Prostate gland (tissue), 2 donors: ENCODE measurements at places on chromosomes 5 and 9.

- H3K36me3 ChIP-seq, result no peaks in the 10 kb centered on the region
- no peaks in the 10 kb centered on the region for H3K4me1 ChIP-seq
- no peak for DNase-seq
These were observed 178.9 kb downstream of the NIPBL start for GRCh38 chr5:37055383-37055990.

DNA sequence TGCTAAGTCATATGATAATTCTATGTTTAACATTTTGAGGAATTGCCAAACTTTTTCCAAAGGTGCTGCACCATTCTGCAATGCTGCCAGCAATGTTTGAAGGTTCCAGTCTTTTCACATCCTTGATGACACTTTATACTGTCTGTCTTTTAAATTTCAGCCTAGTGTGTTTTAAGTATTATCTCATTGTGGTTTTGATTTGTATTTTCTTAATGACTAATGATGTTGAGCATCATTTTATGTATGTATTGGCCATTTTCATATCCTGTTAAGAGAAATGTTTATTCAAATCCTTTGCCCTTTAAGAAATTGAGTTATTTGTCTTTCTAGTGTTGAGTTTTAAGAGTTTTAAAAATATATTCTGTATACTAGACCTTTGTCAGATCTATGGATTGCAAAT, 5.0 kb upstream of the TEX48 start:
- no peaks in the 10 kb centered on the region for H3K4me1 ChIP-seq
- H3K27ac ChIP-seq, result no peak overlapping the region
- H3K4me3 ChIP-seq, result no peak overlapping the region
- H3K36me3 ChIP-seq, result no peaks in the 10 kb centered on the region

DNA sequence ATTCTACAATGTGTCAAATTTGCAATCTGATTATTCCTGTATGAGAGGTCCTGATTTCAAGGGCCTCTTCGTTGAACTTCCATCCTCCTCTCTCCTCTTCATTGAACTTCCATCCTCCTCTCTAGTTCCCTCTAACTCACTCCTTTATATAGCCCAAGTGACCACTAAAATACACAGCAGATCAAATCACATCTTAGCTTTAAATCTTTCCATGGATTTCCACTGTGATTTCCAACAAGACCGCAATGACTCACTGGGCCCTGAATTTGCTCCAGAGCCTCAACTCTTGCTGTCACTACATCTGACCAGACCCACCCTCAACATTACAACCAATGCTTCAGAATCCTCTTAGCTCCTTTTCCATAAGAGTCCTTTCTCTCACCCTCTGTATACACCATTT, 59.1 kb upstream of the TMEM252 start:
- no peak overlapping the region for H3K27ac ChIP-seq
- DNase-seq, result no peak
- H3K36me3 ChIP-seq, result no peaks in the 10 kb centered on the region
- H3K4me3 ChIP-seq, result no peak overlapping the region
- no peaks in the 10 kb centered on the region for H3K27me3 ChIP-seq

DNA sequence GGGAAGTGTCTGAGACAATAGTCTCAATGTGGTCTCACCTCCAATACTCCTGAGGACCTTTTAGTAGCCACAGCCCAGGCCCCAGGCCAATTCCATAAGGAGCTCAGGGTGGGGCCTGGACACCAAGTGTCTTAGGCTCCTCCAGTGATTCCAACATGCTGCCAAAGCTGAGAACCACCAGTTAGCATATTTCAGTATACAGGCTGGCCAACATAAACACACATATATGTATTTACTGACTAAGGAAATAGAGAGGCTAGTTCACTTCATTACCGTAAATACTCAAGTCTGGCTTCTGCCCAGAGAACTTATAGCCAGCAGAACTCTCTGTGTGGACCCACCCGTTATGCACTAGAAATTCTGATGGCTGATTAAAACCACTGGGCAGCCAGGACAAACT, 24.1 kb downstream of the S1PR3 start:
- DNase-seq, result no peak
- H3K4me3 ChIP-seq, result no peak overlapping the region
- no peak overlapping the region for H3K27ac ChIP-seq
- no peaks in the 10 kb centered on the region for H3K4me1 ChIP-seq

DNA sequence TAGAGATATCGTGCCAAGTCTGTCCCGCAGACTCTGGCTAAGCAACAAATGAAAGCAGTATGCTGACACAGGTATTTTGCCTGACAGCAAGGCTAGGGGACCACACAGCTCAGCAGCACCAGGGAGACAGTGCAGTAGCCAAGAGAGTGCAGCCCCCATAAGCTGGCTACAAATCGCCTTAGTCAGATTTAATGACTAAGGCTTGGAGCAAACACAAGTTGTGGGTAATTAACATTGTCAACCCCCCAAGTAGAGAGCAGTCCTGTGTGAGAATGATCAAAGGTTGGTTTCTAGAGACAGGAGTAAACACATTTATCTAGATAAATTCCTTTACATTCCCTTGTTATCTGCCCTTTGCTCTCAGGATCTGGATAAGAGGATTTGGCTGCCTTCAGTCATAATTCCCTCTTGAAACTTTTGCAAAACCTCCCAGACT, 1434.5 kb upstream of the CDH6 start:
- H3K36me3 ChIP-seq, result no peaks in the 10 kb centered on the region
- H3K27me3 ChIP-seq, result no peaks in the 10 kb centered on the region
- H3K4me1 ChIP-seq, result no peaks in the 10 kb centered on the region
- H3K4me3 ChIP-seq, result no peak overlapping the region
- no peak overlapping the region for H3K27ac ChIP-seq

DNA sequence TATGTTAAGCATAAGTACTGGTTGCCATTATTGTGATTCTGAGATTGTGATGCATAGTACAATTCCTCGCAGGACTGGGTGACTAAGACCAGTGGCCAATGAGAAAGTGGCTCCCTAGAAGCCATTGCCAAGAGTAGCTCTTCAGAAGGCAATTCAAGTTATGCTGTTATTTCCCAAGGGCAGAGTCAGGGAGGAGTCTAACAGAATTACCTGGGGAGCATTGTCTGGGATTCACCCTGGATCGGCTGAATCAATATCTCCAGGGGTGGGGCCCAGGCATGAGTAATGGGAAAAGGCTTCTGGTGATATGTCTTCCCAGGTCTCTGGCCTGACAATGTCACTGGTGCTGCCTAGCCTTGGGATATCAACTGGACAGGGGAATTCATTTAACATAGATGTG, 10.9 kb upstream of the ARHGEF28 start:
- no peak overlapping the region for H3K4me3 ChIP-seq
- H3K27ac ChIP-seq, result no peak overlapping the region
- H3K36me3 ChIP-seq, result no peaks in the 10 kb centered on the region
- no peak for DNase-seq
- H3K27me3 ChIP-seq, result no peaks in the 10 kb centered on the region

DNA sequence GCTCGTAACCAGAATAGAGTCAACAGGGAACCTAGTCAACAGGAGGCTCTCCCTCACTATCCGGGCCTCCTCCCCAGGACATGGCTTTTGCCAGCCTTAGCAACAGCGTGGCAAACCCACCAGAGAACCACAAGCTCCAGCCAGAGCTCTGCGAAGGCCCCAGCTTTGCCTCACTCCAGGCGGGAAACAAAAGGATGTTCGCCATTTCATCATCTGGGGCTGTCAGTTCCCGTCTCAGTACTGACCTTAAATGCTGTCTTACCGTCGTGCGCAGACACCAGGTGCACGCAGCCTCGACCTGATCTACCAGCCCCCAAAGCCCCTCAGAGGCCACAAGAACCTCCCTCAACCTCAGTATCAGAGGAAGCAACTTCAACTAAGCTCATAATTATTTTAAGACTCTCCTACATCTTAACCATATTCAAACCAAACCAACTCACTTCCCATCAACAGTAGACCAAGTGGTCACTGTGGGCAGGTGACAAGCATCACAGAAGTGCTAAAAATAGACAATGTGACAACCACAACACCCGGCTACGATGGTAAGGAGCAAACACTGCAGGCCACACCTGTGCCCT, 71.4 kb downstream of the SEMA4D start:
- no peaks in the 10 kb centered on the region for H3K36me3 ChIP-seq
- H3K4me3 ChIP-seq, result no peak overlapping the region
- H3K4me1 ChIP-seq, result no peaks in the 10 kb centered on the region
- DNase-seq, result no peak
- no peak overlapping the region for H3K27ac ChIP-seq

DNA sequence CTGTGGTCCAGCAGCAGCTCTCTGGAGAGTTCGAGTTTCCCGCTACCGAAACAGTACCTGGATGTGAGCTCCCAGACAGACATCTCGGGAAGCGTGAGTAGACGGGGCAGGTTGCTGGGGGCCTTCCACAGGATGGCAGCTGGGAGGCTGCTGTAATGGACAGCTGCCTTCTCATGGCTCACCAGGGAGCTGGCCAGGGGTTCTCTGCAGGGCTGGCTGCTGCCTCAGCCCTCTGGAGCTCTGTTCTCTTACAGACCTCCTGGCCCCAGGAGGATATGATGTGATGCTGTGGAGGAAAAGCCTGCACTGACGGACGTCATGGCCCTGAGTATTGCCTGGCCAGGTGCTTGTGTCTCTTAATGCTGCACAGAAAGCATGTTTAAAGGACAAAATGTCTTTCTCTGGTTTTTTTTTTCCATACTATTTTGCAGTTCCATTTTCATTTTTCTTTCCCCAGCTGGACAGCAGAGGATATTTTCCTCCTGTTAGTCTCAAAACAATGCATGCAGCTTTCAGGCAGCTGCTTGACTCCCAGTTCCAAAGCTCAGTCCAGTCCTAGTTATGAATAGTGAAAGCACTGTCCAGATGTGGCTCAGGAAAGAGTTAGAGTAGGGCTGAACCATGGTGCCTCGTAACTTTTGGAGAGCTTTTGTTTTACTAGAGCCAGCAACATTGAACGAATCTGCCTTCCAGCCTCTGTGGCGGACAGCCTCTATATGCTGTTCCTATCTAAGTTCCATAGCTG, 77.5 kb upstream of the RARS1 start:
- no peaks in the 10 kb centered on the region for H3K4me1 ChIP-seq
- H3K27ac ChIP-seq, result no peak overlapping the region
- no peaks in the 10 kb centered on the region for H3K27me3 ChIP-seq
- H3K4me3 ChIP-seq, result no peak overlapping the region

DNA sequence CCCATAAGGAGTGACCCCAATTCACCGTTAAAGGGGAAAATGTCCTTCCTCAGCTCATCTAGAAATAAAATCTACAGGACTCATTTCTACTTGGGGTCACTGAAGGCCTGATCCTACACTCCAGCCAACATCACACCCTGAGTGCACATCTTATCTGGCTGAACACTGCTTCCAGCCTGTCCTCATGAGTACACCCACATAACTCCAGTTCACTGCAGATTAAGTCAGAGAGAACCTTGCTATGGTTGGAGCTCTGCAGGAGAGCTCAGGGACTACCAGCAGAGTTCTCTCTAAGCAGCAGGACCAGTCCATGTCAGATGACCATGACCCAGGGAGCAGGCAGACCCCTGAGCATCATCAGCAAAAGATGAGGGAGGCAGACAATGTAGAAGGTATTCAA, 126.9 kb upstream of the MAP3K1 start:
- no peaks in the 10 kb centered on the region for H3K4me1 ChIP-seq
- no peak overlapping the region for H3K4me3 ChIP-seq
- no peaks in the 10 kb centered on the region for H3K36me3 ChIP-seq
- no peaks in the 10 kb centered on the region for H3K27me3 ChIP-seq

GRCh38 chr5:151151263-151151660, 6.3 kb downstream of the ANXA6 start:
- peaks cover 5% of the 10 kb centered on the region for H3K4me1 ChIP-seq
- no peak for DNase-seq
- no peaks in the 10 kb centered on the region for H3K27me3 ChIP-seq
- no peaks in the 10 kb centered on the region for H3K36me3 ChIP-seq
- H3K27ac ChIP-seq, result peak overlapping the region; percentile 64

DNA sequence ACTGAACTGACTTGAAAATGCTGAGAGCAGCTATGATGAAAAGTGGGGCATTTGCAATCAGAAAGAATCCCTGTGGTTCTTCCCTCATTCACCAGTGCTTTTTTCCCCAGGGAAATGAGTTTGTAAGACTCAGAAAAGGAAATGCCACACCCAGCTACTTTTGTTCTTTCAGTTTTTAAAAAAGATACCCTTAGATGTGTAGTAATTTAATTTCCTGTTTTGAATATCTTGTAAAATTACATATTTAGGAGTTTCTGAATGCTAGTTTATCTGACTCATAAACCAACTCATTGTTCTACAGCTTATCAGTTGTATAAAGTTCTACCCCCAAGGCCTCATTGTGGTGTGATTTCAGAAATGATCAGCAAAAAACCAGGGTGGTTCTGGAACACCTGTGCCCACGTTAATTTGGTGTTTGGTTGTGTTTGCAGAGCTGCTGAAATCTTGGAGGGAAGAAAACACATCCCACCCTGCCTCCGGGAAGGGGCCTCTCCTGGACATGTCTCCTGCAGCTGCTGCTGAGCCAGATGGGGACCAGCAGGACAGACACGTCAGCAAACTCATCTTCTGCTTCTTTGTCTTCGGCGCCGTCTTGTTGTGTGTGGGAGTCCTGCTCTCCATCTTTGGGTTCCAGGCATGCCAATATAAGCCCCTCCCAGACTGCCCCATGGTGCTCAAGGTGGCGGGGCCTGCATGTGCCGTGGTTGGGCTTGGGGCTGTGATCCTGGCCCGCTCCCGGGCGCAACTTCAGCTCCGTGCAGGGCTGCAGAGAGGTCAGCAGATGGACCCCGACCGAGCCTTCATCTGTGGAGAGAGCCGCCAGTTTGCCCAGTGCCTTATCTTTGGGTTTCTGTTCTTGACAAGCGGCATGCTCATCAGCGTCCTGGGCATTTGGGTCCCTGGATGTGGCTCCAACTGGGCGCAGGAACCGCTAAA, 2.8 kb downstream of the TMEM171 start:
- DNase-seq, result no peak
- H3K4me3 ChIP-seq, result no peak overlapping the region
- H3K36me3 ChIP-seq, result no peaks in the 10 kb centered on the region
- no peaks in the 10 kb centered on the region for H3K4me1 ChIP-seq
- no peak overlapping the region for H3K27ac ChIP-seq
- no peaks in the 10 kb centered on the region for H3K27me3 ChIP-seq

DNA sequence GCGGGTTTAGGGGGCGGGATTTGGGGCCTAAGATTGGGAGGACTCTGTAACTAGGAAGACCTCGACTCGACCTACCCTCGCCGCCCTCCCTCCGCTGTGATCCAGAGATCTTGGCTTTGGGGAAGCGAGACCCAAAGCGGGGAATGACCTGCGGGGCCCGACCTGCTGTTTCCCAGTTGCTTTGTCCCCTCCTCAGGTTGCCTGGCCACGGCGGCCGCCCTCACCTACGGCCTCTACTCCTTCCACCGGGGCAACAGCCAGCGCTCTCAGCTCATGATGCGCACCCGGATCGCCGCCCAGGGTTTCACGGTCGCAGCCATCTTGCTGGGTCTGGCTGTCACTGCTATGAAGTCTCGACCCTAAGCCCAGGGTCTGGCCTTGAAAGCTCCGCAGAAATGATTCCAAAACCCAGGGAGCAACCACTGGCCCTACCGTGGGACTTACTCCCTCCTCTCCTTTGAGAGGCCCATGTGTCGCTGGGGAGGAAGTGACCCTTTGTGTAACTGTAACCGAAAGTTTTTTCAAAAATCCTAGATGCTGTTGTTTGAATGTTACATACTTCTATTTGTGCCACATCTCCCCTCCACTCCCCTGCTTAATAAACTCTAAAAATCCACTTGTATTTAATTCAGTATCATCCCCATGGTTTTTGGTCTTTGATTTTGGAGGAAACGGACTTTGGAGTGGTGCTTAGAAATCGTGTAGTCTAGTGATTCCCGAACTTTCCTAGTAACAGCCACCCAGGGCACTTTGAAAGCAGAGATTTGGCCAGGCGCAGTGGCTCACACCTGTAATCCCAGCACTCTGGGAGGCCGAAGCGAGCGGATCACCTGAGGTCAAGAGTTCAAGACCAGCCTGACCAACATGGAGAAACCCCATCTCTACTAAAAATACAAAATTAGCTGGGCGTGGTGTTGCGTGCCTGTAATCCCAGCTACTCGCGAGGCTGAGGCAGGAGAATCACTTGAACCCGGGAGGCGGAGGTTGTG, 878 bp downstream of the HIGD2A start:
- no peaks in the 10 kb centered on the region for H3K4me1 ChIP-seq
- peak overlapping the region; percentile 95 for H3K27ac ChIP-seq
- DNase-seq, result no peak
- H3K27me3 ChIP-seq, result no peaks in the 10 kb centered on the region
